ENCODE measurements at places on chromosomes 2 and 18.

DNA sequence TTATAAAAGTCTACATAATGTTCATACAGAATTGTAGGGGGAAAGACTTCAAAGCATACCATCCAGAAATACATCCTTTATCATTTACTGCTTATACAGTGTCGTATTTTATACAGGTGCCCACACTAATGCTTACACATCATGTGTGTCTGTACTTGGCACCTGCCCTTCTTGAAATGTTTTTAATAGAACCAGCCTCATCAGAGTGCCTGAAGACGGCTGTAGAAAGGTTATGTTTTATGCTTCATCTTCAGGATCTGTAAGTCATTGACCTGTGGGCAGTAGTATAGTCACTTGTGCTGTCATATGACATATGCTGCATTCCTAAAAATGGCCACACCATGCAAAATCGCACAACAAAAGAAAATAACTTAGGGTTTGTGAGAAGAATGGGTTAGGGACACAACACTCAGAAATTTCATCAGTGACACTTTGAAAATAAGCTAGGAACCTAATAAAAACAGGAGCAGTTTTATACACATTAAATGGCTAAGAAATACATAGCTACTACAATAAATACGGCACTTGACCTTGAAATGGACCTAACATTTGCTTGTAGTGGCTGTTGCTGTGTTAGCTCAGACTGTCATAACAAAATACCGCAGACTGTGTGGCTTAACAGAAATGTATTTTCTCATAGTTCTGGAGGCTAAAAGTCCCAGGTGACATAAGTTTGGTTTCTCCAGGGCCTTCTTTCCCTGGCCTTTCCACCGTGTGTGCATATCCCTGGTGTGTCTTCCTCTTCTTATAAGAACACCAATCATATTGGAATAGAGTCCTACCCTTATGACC lies 112.6 kb downstream of the CERS6 start:
- no peak for DNase-seq

- peak; percentile 50 for DNase-seq
Measured at GRCh38 chr18:58937071-58937886, 72.6 kb downstream of the ZNF532 start.

- DNase-seq: no peak
Measured at GRCh38 chr2:202705446-202706020, 70.8 kb downstream of the FAM117B start.

- peak; percentile 85 for DNase-seq
Measured at GRCh38 chr2:46669996-46670793, 190.8 kb downstream of the TMEM247 start.

DNA sequence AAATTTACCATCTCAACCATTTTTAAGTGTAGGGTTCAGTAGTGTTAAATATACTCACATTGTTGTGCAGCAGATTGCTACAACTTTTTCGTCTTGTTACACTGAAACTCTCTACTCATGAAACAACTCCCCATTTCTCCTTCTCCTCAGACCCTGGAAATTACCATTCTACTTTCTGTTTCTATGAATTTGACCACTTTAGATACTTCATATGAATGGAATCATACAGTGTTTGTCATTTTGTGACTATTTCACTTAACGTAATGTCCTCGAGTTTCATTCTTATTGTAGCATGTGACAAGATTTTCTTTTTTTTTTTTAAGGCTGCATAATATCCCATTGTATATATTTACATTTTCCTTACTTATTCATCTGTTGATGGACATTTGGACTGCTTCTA lies 203.8 kb downstream of the PLCL1 start:
- DNase-seq: no peak

DNA sequence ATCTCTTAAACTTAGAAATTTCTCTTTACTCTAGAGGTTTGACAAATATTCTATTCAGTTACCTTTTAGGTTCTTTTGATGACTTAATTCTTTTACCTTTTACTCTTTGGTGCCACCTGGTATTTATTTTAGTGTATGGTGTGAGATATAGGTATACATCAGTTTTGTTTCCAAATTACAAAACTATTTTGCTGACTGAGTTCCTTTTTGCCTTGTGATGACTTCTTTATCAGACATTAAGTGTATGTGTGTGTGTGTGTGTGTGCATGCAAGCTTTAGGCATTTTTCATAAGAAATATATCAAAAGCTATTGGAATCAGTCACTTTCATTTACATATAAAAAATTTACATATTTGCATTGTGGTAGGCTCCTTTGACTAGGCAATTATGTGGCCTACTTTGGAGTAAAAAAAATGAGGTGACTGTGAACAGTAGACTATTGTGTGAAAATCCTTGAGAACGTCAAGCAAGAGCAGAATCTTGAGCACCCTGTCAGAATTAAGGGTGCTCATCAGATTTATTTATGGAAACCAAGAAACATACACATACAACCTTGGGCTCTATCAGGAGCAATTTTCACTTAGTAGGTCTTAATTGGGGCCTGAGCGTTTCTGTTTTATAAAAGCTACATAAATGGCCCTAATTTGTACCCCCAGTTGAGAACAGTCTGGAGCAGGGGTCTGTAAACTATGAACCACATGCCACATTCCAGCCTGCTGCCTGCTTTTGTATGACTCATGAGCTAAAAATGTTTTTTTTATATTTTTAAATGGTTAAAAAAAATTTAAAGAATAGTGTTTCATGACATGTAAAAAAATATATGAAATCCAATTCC lies 415.9 kb downstream of the SLC4A3 start:
- DNase-seq: peak; percentile 80

DNA sequence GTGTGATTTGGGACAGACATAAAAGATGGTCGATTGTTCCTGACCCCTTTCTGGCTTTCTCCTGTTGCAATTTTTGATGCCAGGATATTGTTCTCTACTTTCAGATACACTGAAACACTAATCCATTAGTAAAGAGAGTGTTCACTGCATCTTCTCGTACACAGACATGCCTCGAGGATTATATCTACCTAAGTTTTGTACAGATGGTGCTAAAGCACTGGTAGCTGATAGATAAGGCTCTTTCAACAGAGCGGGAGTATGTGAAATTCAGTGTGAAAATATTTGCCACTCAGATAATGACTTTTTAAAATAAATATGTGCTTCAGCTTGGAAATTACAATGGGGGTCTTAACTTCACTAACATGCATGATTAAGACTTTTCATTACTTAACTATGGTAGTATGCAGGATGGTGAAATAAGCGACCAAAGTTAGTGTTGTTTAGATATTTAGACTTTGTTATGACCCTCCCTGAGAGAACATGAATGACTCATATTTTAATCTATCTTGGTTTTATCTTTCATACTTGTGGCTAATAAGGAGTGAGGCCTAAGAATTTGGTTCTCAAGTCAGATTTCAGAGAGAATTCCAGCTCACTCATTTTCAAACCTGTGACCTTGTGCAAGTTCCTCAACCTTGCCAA lies 474.9 kb downstream of the NRXN1 start:
- peak; percentile 59 for DNase-seq

GRCh38 chr2:4465671-4466070 lies 762.3 kb downstream of the DCDC2C start:
- DNase-seq: no peak

DNA sequence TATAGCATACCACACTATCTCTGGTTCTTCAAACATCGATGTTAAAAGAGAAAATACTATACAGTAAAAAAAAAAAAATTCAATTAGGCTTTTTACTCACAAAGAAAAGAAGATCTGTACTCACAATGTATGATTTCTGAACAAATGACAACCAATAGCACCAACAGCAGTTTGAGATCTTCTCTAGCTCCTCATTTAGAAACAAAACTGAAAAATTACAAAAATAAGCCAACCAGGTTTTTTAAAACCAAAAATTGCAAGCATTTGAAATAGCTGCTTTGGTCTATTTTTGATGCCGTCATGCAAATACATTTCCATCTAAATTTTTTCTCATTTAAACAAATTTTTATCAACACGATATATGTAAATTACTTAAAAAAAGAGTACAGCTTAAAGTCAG lies 34.3 kb upstream of the RALBP1 start:
- no peak for DNase-seq

- no peak for DNase-seq
Measured at GRCh38 chr2:44470151-44470550, 108.4 kb downstream of the CAMKMT start.

GRCh38 chr2:20704886-20705285 lies 37.9 kb downstream of the GDF7 start:
- DNase-seq: no peak

DNA sequence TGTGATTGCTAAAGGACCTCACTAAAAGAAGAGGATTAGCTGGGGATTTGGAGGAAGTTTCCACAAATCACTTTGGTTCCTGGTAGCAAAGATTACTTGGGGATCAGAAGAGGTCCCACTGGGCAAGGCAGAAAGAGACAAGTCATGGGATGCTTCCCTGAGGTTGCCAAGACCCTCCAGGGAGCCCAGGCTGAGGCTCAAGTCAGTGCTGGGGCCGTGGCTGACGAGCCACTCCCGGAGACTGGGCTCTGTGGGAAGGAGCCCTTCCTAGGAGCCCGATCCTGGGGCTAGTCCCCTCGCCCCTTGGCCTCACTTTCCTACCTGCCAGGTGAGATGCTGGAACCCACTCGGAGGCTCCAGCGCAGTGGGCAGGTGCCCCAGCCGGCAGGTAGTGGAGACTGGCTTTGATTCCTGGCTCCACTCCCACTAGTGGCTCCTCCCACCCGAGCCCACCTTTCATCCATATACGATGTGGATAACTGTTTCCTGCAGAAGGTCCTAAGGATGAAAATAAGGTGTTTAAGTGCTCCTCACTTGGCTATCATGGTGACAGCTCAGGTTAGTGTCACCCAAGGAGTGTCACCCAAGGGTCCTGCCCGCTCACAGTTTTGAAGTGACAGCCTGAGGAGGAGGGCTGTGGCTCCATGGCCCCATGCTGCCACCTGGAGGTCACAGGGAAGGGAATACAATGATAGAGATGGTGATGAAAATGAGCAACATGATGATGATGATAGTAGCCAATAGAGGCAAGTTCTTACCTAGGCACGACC lies 100.5 kb downstream of the CAPN13 start:
- peak; percentile 71 for DNase-seq

- DNase-seq: no peak
Measured at GRCh38 chr2:230050136-230050535, 18.6 kb downstream of the SLC16A14 start.

DNA sequence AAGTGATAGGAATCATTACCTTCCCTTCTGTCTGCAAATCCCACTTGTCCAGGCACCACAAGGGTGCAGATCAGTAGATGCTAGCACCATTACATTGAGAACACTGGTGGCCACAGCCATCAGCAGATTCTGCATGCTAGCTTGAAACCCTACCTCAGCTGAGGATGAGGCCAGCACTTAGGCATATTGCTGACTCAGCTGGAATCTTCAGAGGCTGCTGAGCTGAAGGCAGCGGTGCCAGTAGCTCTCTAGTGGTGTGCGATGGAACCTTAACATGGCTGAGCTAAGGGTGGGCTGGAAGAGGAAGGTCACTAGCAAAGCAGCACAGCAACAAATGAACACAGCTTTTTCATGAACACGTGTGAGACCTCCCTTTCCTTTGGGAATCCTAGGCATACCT lies 19.0 kb upstream of the CPO start:
- DNase-seq: no peak

DNA sequence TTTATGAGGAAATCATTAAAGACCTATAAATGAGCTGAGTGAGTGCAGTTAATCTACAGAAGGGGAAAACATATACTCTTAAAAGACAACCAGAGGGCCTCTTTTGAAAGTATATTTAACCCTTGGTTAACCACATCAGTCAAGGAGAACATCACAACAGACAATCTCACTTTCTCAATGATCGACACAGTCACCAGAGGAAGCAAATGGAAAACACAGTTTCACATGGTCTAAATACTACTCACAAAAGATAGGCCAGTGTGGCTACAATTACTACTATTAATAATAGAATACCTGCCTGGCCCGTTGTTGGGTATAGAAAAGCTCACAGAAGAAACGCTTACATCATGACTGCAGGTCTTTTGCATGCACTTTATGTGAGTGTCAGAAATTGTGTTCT lies 426.2 kb downstream of the NCKAP5 start:
- no peak for DNase-seq

DNA sequence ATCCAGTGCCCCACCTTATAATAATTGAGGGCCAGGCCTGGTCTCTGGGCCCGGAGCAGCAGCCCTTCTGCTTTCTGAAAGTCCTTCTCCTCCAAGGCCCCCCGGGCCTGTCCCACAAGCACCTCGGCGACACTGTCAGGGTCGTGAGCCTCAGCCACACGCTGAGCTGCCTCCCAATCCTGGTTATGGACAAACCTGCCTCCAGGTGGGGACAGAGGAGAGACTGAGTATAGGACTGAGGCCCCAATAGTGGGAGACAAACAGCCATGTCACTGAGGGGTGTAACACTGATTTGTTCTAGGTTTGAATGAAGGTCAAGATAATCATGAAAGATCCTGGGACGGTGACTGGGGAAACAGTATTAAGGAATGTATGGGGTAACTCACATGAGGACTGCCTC lies 11.8 kb downstream of the KRTCAP3 start:
- no peak for DNase-seq

- DNase-seq: no peak
Measured at GRCh38 chr2:160141912-160142311, 58.2 kb downstream of the ITGB6 start.

DNA sequence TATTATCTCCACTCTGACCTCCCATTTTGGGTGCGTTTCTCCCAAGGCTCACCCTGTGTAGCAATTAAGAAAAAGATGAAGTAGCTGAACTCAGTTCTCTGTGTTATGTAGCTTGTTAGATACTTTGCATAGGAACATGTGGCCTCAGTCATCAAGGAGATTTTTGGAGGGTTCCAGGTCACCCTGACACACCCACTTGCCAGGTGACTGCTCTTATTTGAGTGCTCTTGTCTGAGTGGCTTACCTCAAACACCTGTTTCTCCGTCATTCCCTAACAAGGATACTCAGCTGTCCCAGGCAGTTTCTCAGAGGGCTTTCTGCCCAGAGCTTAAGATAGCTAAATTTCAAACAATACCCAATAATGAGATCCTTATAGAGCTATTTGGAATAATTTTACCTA lies 577.2 kb upstream of the HNMT start:
- DNase-seq: no peak

DNA sequence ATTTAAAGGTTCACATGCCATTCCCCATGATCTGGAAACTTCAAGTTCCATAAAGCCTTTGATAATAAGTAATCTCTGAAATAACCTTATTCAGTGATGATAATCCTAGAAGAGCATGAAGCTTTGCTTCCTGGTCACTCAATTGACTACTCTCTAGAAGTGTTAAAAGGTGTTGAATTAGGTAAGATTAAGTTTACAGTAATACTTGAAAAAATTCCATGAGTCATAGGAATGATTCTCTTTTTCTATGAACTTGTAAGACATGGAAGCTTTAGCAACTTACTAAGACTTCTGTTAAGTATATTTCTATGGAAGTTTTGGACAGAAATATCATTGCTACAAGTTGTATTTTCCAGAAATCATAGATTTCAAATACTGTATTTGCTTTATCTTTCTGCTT lies 100.6 kb downstream of the MYO1B start:
- DNase-seq: peak; percentile 27

- no peak for DNase-seq
Measured at GRCh38 chr2:26144031-26144430, 28.9 kb upstream of the GAREM2 start.

- DNase-seq: peak; percentile 65
Measured at GRCh38 chr2:188787658-188788240, 186.4 kb upstream of the COL3A1 start.

GRCh38 chr2:47561906-47562305 lies 158.9 kb downstream of the MSH2 start:
- DNase-seq: no peak

- DNase-seq: no peak
Measured at GRCh38 chr18:14919666-14920065, 171.7 kb downstream of the ANKRD30B start.

All from fibroblast of skin of scalp (primary cell).